ENCODE measurements at places on chromosomes 1 and 21. TPM values are rescaled to one million over a fixed set of nuclear protein-coding genes. Genes with fewer than 3 reads are reported as not detected.

GRCh38 chr1:43786201-43786958, 79.0 kb downstream of the ST3GAL3 start:
- no peak for DNase-seq

STMN1 gene
- total RNA-seq: 14.4 TPM

DNA sequence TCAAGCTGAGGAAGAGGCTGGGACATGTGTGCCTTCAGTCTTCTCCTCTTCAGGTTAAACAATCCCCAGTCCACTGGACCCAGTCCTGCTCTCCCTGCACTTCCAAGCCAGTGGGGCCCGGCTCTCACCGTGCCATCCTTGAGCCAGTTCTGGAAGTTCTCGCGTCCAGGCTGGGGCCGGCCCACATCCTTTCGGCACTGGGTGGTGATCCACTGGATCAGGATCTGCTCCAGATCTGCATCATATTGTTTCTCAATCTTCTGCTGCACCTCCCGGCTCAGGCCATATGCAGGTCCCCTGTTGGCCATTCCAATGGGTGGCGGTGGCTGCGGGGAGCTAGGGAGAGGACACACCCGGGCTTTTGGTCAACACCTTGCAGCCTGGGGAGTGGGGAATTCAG, 5.1 kb downstream of the TAGLN2 start:
- DNase-seq: no peak

DNA sequence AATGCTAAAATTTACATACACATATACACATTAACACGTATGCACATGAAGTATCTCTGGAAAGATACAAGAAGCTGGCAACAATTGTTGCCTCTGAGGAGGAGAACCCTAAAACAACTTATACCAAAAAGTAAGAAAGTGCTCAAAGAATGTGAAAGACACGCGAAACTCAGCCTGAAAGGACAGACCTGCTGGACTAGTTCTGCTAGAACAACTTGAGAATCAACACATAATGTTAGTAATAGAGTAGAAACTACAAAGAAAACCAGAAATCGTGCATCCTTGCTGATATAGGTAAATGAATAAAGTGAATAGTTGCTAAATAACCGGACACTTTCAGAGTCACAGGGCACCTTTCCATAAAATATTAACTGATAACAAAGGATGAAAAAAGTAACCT, 242.5 kb downstream of the RERE start:
- no peak for DNase-seq

- no peak for DNase-seq
Observed at GRCh38 chr1:92980732-92981647, 19.7 kb upstream of the DIPK1A start.

DNA sequence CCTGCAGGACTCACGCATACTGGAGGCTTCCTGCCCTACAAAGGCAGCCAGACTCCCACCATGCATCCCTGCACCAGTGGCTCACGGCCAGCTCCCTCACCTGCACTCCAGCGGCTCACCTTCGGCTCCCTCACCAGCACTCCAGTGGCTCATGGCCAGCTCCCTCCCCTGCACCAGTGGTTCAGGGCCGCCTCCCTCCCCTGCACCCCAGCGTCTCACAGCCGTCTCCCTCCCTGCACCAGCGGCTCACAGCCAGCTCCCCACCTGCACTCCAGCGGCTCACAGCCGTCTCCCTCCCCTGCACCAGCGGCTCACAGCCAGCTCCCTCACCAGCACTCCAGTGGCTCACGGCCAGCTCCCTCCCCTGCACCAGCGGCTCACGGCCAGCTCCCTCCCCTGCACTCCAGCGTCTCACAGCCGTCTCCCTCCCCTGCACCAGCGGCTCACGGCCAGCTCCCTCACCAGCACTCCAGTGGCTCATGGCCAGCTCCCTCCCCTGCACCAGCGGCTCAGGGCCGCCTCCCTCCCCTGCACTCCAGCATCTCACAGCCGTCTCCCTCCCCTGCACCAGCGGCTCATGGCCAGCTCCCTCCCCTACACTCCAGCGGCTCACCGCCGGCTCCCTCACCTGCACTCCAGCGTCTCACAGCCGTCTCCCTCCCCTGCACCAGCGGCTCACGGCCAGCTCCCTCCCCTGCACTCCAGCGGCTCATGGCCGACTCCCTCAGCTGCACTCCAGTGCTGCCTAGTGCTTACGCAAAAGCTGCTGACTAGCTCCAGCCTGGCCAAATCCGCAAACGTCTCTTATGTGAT, 324.5 kb downstream of the NPHP4 start:
- DNase-seq: no peak

DNA sequence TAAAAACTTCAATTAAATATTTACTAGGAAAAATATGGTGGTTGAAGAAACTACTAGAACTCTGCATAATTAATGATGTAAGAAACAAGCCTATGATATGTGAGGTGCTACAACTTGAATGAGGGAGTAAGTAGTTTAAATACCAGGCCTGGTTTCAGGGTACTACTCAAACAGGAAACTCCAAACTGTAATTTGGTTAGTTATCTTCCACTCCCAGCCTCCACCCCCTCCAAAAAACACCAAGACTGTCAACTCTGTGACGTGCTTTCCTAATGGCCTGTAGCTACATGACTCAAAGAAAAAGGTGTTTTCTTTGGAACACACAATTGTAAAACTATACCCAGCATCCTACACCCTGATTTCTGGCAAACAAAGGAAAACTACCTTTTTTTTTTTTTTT, 55.9 kb upstream of the RCC1 start:
- DNase-seq: no peak

- DNase-seq: no peak
Observed at GRCh38 chr1:10399444-10399941, 629 bp downstream of the PGD start.

IRF6 gene
- total RNA-seq: 4.1 TPM

RNU5D-1 gene
- total RNA-seq: not detected

TMEM82 gene
- total RNA-seq: not detected

TAS1R1 gene
- total RNA-seq: not detected

UQCRHL gene
- 0.81 TPM for total RNA-seq

All from thoracic aorta (tissue), 2 donors.